NCI-H187 treated with DMSO at 0.1 percent for 48 hours (cell line): ENCODE measurements at places on chromosomes 13 and 19.

GRCh38 chr19:12938779-12939601 is 581 bp downstream of the CALR start:
- no peak for DNase-seq

GRCh38 chr19:14354445-14354844 is 26.8 kb upstream of the ADGRE5 start:
- no peak for DNase-seq

- no peak for DNase-seq
Measured at GRCh38 chr13:108830916-108831315, 201.5 kb downstream of the MYO16 start.

DNA sequence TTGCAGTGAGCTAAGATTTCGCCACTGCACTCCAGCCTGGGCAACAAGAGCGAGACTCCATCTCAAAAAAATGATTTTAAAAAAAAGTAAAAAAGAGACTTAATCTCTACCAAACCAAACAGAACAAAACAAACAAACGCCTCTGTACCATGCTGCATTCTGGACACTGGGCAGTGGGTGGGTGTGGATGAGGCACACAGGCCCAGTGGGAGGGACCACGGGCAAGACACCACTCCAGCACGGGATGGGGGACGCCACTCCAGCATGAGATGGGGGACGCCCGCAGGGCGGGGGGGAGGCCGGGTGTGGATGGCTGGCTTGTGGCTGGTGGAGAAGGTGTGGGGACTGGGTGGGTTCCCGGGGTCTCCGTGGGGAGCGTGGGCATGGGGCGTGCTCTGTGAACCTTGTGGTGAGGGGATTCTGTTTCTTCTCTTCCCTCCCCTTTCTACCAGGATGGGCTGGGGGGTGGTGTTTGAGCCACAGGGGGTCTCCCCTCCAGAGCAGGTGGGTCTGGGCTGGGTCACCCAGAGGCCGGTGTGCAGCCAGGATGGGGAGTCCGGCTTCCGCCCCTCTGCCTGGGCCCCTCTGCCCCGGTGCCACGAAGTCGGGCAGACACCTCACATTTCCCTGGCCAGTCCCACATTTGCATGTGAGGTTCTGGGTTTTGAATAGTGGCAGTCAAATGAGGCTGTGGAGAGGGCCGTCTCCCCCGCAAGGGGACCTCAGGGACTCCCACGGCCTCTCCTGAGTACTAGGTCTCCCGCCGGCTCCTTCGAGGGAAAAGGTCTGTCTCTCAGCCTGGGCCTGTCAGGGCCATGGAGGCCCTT is 23.9 kb upstream of the MATK start:
- DNase-seq = no peak

- DNase-seq = no peak
Measured at GRCh38 chr19:33287927-33288326, 14.4 kb downstream of the CEBPA start.

DNA sequence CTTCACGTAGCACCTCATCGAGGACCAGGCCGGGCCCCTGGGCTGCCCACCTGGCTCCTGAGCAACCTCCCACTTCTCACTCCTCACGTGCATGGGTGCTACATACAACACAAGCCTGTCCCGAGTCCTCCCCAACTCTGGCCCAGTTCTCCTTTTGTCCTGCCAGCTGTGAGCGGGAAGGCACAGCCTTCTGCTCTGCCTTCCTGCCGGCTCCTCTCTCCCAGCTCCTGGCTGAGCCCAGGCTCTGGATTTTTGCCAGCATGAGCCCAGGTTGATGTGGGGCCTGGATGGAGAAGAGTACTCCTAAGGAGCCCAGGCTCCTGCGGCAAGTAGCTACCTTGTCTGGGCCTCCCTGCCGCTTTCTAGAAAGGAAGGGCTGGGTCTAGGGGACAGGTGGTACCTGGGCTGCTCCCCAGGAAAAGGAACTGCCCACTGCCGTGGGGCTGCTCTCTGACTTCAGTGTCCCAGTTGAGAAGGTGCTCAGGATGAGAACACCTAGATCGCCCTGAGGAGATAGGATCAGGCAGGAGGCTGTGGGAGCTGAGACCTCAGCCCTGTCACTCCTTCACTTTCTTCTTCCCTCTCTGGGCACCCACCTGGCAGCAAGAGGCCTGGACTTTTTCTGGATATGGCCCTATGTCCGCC is 23.6 kb downstream of the LYL1 start:
- no peak for DNase-seq

- no peak for DNase-seq
Measured at GRCh38 chr13:108437496-108437895, 168.0 kb downstream of the TNFSF13B start.
